ENCODE measurements at places on chromosomes 7 and 10.

DNA sequence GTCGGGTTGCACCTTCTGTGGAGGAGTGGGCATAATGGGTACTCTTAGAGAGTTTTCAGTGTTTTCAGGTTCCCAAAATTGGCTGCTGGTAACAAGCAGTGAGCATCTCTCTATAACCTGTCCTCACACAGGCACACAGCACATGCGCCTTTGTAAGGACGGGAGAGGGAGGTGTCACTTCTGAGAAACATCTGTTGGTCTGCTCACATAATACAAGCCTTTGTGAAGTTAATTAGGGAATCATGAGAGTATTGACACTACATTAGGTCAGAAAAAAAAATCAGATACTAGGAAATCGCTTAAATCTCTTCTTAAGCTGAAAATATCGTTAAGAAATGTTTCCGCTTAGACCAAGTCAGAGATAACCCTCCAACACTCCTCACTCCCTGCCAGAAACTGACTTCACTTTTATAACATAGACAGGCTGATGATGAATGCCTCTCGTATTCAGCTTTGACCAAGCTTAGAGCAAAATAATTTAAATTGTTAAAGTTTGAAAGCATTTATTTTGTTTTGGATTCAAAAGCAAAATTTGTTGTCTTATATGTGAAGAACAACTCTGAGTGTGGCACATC lies 769.7 kb downstream of the TNS3 start:
- no peak for DNase-seq

DNA sequence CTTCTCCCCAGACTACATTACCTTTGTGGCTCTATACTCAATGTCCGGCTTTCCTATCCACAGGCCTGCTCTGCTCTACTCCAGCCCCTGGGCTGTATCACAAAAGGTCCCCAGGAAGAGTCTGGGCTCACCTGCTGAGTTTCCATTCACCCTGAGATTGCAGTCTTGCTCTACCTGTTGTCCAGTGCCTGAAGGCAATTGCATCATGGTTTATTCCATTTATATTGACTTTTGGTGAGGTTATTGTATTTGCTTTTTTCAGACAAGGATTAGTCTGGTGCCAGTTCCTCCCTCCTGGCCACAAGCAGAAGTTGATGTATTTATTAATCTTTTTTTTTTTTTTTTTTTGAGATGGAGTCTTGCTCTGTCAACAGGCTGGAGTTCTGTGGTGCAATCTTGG lies 273.1 kb downstream of the XPNPEP1 start:
- no peak for DNase-seq

- DNase-seq, result no peak
These were observed 662 bp downstream of the POLR3A start for GRCh38 chr10:78028438-78029268.

- DNase-seq, result no peak
These were observed 10.7 kb upstream of the PANK1 start for GRCh38 chr10:89655722-89656121.

- no peak for DNase-seq
These were observed 48.8 kb downstream of the DNAJC1 start for GRCh38 chr10:21954690-21955089.

- no peak for DNase-seq
These were observed 35.4 kb downstream of the MASTL start for GRCh38 chr10:27190508-27190907.

DNA sequence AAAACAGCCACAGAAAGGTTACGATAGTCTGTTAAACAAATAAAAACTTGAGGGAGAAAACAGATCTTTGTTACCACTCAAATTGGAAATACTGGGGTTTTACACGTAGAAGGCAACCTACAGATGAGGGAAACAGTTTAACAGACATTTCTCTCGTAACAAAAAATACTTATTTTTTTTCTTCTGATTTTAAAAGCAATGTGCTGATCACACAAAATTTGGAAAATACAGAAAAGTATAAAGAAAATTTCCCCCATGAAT lies 211.7 kb downstream of the FAM107B start:
- DNase-seq, result no peak

GRCh38 chr10:74011017-74011416 lies 13.1 kb downstream of the VCL start:
- DNase-seq, result no peak

- no peak for DNase-seq
These were observed 120.3 kb downstream of the CYTH3 start for GRCh38 chr7:6151994-6152735.

GRCh38 chr10:130739757-130740145 lies 571.8 kb downstream of the TCERG1L start:
- DNase-seq, result no peak

GRCh38 chr7:101978683-101979082 lies 161.3 kb downstream of the CUX1 start:
- no peak for DNase-seq

DNA sequence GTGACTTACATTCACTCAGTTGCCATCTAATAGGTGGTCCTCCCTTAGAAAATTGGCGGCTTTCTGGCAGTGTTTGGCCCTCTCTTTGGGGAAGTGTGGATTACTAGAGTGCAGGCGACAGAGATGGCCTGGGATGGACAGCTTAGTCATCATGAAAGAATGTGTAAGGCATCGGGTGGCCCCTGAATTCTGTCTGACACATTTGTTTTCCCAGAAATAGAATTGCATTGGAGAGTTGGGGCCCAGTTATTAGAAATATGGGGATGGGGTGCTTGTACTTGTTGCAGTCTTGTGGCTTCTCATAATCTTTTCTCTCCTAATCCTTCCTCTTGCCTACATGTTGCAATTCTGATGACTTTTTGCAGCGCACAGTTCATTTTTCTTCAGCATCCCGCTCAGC lies 13.8 kb downstream of the TCF7L2 start:
- DNase-seq, result no peak

- DNase-seq, result no peak
These were observed 43.3 kb upstream of the FZD8 start for GRCh38 chr10:35685402-35685801.

GRCh38 chr10:79488336-79488735 lies 24.0 kb upstream of the EIF5AL1 start:
- no peak for DNase-seq

DNA sequence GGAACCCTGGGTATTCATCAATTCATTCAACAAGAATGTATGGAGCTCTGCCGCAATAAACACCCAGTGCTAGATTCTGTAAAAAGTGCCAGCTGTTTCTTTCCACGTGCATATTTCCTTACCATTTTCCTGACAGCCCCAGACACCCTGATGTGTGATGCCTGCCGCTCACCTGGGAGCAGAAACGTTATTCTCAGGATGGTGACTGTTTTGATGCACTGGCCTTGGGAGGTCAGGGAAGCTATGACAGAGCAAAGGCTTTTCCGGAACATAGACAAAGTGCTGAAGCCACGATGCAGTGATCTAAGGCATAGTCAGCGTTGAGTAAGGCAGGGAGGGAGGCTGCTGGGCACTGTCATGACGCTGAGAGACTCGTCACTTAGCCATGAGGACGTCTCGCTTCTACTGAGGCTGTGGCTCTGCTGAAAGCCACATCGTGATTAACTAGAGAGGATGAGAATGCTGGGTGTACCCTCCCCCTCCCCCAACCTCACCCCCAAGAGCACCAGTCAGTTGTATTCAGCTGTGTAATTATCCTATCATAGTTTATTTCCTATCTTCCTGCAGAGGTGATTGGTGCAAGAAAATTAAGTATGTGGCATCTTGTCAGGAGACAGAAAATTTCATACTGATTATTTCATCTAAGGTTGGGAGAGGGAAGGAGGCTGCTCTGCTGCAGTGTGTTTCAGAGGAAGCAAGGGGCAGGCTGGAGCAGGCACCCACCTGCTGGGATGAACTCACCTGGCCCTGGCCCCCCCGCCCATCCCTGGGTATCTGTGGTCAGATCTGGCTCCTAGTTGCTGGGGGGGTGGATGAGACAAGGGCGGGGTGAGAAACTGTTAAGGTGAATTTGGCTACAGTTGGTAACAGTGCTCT lies 48.8 kb upstream of the SMNDC1 start:
- DNase-seq, result peak; percentile 39

- no peak for DNase-seq
These were observed 17.5 kb downstream of the PLXNA4 start for GRCh38 chr7:132558815-132559214.

DNA sequence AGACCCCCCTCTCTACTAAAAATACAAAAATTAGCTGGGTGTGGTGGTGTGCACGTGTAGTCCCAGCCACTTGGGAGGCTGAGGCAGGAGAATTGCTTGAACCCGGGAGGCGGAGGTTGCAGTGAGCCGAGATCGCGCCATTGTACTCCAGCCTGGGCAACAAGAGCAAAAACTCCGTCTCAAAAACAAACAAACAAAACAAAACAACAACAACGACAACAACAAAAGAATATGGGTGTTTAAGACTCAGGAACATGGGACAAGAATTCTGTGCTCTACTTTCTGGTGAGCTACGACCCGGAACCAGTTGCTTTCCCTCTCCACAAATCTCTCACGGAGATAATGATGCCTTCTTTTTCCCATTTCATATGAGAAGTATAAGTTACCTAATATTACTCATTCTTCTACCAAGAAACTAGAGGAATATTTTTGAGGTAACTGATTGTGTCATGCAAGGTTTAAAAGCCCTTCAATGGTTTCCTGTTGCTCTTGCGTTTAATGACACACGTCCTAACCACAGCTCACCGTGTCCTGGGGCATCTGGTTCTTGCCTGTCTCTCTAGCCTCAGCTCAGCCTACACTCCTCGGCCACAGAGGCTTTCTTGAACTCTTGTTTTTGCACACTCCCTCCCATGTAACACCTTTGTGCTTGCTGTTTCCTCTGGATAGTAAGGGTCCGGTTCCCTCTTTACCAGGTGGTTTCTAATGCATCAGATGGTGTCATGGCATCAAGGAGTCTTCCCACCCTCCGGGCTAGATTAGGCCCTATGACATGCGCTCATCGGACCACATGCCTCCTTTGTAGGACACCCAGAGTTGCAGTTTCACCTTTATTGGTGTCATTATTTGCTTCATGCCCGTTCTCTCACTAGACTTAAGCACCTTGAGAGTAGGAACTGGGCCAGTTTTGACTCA lies 67.5 kb downstream of the PFKFB3 start:
- peak; percentile 87 for DNase-seq

DNA sequence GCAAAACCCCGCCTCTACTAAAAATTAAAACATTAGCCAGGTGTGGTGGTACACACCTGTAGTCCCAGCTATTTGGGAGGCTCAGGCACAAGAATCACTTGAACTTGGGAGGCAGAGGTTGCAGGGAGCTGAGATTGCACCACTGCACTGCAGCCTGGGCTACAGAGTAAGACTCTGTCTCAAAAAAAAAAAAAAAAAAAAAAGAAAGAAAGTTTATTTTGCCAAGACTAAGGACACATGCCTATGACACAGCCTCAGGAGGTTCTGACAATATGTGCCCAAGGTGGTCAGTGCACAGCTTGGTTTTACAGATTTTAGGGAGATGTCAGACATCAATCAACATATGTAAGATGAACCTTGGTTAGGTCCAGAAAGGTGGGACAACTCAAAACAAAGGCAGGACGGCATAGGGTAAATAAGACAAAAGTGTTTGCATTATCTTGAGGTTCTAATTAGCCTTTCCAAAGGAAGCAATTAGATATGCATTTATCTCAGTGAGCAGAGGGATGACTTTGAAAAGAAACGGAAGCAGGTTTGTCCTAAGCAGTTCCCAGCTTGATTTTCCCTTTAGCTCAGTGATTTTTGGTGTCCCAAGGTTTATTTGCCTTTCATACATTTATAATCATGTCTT lies 20.7 kb upstream of the OTUD1 start:
- DNase-seq, result no peak

DNA sequence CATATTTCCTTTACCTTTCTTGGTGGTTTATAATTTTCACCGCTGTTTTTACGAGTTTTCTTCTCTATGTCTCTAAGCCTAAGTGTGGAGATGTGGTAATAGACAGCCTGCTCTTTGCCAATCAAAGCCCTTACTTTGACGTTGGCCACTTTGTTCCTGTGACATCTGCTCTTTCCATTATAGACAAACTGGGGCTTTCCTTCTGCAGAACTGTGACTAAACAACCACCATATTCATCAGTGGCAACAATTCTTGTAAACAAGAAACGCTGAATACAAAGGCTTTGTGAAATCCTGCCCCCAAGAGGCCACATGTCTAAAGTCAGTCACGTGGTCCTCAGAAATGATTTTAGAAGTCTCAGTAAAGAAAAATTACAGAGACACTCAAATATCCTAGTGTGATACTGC lies 59.6 kb upstream of the CAPZA2 start:
- no peak for DNase-seq

DNA sequence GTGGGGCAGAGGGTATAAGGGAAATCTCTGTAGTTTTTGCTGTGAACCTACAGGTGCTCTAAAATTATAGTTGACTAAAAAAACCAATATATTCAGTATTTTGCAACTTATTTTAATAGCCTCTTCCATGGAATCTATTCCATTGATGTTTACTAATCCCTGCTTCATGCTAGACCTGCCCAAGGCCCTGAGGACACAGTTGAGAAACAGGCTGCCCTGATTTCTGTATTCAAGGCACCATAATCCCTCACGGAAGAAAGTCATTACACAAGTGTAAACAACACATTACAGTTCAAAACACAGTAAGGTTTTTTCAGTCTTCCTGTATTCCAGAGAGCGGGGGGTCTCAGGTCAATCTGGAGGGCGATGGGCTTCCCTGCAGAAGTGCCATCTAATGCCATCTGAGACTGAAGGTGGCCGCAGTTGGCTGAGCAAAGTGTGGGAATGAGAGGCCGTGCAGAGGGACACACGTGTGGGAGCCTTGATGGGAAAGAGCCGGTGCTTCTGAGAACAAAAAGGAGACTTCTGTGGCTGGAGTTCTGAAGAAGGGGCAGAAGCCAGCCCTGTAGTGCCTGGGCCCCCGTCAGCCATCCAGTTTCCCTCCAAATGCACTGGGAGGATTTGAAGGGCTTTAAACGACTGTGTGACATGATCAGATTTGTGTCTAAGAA lies 146.9 kb downstream of the PTPN20 start:
- no peak for DNase-seq

- no peak for DNase-seq
These were observed 124.3 kb upstream of the UNC5B start for GRCh38 chr10:71088054-71088453.

- no peak for DNase-seq
These were observed 37.8 kb downstream of the IFIT5 start for GRCh38 chr10:89452193-89452592.

DNA sequence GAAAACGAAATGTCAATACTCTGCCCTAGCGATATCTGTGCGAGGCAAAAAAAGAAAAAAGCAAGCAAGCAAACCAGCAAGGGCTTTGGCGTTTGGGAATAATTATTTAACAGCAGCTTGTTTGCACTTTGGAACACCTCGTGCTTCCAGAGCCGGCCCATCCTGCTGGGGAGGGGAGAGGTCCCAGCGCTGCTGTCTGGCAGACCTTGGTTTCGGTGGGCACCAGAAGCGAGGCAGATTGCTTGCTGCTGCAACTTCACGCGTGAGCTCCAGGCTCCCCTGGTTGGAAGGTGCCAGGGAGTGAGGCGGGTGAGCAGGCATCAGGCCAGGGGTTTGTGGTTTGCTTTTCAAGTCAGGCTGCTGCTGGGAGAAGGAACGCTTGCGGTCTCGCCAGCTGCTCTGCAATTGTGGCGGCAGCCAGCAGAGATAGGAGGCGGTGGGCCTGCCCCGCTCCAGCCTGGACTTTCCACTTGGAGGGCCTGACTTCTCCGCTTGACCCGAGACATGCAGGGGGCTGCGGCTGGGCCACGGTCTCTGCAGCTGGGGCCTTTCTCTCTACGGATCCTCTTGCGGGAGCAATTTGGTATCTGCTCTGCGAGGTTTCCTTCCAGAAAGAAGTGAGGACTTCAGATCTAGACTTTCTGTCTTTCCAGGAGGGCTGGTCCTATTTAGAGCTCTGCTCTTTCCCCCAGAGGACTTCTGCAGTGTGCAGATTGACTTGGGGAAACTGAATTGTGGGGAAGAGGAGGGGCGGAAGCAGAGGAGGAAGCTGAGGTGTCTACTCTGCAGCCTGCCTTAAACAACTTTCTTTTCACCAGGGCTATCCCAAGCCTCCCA lies 131.4 kb downstream of the PRPF18 start:
- peak; percentile 26 for DNase-seq

- no peak for DNase-seq
These were observed 17.2 kb upstream of the TPST1 start for GRCh38 chr7:66187905-66188304.
